ENCODE measurements at places on chromosomes 6 and 20. TPM values are rescaled to one million over a fixed set of nuclear protein-coding genes. Genes with fewer than 3 reads are reported as not detected.

Gene FAM210B
- total RNA-seq, result 60.3 TPM

DNA sequence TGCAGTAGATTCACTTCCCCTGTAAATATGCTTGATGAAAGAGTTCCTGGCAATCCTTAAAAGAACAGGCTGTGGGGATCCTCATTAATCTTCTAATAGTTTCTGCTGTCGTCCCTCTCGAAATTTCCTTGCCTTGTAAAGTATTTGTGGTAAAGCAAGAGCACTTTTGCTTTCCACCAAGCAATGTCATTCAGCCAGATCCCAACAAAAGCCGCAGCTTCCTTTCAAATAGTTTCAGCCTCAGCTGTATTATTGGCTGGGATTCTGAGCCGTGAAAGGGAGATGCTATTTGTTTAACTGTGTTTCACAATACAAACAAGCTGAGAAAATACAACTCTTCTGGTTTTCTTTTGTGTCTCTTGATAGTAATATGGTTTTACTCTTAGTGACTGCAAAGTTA, 48.9 kb upstream of the EPHA7 start:
- no peak for DNase-seq

GRCh38 chr6:165575158-165575549, 87.9 kb downstream of the PDE10A start:
- no peak for DNase-seq

- DNase-seq, result no peak
Observed at GRCh38 chr6:143401636-143402370, 48.7 kb downstream of the ADAT2 start.

GRCh38 chr6:55643861-55644260, 64.9 kb upstream of the HMGCLL1 start:
- no peak for DNase-seq

Gene ZMYND8
- total RNA-seq, result 102 TPM

GRCh38 chr6:35040398-35040797, 100.7 kb downstream of the TCP11 start:
- DNase-seq, result no peak

DNA sequence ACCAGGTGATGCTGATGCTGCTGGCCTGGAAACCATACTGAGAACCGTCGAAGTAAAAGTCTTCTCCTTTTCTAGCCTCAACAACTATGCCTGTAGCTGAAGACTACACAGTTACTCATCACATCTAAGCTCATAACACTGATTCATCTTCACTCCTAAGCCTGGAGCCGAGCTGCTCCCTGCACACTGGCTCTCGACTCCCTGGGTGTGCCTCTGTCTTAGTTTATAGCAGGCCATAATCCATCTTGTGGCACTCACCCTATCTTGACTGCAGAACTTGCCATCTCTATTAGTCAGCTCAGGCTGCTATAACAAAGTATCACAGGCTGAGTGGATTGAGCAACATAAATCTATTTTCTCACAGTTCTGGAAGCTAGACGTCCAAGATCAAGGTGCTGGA, 191.0 kb downstream of the UNC5CL start:
- no peak for DNase-seq

- no peak for DNase-seq
Observed at GRCh38 chr6:11237956-11238355, 5.5 kb upstream of the NEDD9 start.

- no peak for DNase-seq
Observed at GRCh38 chr6:150813319-150813992, 52.0 kb upstream of the MTHFD1L start.

GRCh38 chr20:39057143-39057542, 95.0 kb downstream of the DHX35 start:
- DNase-seq, result no peak

Gene TRIM15
- not detected for total RNA-seq

DNA sequence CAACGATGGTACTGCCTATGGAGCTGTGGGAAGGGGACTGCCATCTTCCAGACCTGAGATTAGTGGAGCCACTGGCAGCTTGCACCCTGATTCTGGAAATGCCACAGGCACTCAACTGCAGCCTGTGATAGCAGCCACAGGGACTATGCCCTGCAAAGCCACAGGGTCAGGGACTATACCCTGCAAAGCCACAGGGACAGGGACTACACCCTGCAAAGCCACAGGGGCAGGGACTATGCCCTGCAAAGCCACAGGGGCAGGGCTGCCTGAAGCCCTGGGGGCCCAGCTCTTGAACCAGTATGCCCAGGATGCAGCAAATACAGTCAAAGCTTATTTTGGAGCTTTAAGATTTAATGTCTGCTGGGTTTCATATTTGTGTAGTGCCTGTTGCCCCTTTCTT, 346.6 kb downstream of the C6orf118 start:
- DNase-seq, result no peak

GRCh38 chr6:148758492-148758891, 11.7 kb downstream of the UST start:
- no peak for DNase-seq
